ENCODE measurements at places on chromosomes 7 and 10.

GRCh38 chr10:22609719-22610465 lies 104.5 kb downstream of the PIP4K2A start:
- no peak for DNase-seq

DNA sequence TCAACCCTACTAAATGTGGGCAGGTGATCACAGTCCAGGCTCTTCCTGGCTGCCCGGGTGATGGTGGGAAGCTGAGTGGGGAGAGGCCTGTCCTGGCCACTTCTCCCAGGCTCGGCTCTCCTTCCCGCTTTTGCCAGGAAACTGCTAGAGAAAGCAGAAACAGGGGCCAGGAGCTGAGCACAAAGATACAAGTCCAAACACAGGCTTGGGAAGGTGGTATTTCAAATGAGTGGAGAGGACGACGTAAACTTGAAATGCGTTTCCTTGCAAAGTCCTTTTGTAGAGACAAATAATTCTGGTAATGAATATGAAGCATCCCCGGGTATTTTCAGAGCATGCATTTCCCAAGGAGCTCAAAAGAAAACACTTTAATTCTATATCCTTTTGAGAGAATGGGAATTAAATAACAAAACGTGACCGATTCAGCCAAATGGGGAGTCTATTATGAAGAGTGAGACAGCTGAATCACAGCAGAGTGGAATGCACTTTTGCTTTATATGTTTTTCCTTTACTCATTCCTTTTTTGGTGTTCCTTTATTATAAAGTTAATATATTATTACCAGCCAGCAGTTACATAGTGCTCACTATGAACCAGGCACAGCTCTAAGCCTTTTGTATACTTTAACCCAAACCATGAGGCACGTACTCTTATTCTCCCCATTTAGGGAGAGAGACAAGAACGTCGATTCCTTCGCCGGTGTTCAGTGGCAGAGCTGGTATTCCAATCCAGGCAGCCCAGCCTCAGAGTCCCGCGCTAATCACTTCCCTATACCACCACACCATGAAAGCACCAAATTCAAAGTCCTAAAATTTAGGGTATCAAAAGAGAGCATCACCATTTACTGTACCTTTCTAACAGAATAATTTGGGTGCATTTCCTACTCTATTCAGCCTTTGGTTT lies 218.2 kb upstream of the KLF14 start:
- no peak for DNase-seq

GRCh38 chr7:1219498-1219897 lies 13.2 kb upstream of the UNCX start:
- no peak for DNase-seq

GRCh38 chr10:10460451-10460850 lies 557.2 kb upstream of the CELF2 start:
- DNase-seq: no peak

DNA sequence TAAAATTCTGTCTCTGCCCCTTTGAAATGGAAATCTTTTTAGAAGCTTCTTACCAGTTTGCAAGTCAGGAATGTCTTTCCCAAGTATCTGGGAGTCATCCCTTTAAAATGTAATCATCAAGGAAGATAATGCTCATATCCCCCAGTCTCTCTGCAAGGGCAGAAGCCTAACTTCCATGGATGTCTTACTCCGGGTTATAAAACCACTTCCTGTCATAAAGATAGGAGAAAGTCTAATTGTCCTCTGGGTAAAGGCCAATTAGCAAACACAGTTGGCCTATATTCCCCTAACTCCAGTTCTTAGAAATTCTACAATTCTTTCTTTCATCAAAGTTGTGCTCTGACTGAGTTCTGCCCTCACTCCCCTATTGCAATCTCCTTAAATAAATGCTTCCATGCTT lies 1631.5 kb upstream of the LRRTM3 start:
- DNase-seq: no peak

GRCh38 chr7:68247126-68247525 lies 1250.5 kb downstream of the TYW1 start:
- no peak for DNase-seq

DNA sequence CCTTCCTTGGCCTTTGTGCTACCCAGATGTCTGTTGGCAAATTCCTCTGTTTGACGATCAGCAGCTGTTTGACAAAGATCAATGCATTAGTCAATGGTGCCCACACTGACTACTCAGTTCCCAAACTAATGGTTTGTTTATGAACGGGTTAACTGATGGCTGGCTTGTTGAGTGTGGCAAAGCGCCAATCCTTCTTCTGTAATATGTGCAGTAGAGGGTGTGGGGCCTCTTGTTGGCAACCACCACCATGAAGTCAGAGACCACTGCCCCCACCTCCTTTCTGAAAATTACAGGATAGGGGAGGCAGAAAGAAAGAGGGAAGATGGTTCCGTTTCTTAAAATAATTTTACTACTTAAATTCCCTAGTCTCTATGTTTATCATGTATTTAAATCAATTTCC lies 2.6 kb upstream of the PLCE1 start:
- no peak for DNase-seq

- DNase-seq: peak; percentile 89
These were observed 21.8 kb upstream of the KIF5B start for GRCh38 chr10:32077896-32078485.

- peak; percentile 36 for DNase-seq
These were observed 553.3 kb downstream of the TFEC start for GRCh38 chr7:115477193-115477651.

GRCh38 chr10:104267721-104268404 lies 1.1 kb upstream of the GSTO2 start:
- no peak for DNase-seq

GRCh38 chr7:100437150-100438100 lies 1.1 kb upstream of the PPP1R35 start:
- no peak for DNase-seq

DNA sequence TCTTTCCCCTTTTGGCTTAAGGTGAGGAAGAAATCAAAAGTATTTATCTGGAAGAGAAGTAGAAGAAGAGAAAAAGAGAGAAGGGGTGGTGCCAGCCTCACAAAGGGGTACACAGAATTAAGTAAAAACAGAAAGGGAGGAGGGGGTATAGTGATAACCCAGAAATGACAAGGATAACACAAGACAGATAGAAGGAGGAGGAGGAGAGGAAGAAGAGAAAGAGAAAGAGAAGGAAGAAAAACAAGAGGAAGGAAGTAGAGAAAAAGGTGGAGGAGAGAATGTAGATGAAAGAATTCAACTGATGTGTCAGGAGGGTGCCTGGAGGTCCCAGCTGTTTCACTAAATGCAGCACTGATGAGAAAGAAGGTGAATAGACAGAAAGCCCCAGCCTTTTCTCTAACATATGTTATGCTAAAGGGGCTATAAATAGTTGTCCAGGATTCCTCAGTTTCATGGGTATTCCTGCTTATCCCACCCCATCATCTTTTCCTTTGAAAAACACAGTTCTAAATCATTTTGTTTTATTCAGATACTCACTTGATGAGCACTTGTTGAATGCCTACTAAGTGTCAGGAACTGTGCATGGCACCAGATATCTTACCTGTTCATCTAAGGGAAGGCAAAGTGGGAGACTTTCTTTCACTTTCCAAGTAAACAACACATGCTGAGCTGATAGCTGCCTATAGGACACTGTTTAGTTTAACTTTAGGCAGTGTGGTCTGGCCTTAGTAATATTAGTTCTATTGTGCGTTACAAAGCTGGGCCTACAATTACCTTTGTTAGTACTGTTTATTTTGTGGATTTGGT lies 8.0 kb downstream of the SEMA3E start:
- DNase-seq: no peak

DNA sequence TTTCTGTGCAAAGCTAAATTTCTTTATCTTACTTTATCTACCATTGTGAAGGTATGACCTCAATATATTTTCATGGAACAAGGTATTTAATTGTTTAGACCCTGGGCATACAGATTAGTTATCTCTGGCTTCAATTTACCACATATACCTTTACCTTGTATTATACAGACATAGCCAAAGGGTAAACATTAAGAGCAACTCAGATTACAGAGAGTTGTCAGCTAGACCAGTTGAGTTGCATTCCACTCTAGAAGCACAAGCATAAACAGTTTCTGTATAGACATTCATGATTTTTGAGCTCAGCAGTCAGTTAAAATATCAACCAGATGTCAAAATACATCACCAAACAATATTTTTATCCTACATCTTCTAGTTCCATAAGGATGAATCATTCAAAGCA lies 857.3 kb upstream of the ZWINT start:
- no peak for DNase-seq

DNA sequence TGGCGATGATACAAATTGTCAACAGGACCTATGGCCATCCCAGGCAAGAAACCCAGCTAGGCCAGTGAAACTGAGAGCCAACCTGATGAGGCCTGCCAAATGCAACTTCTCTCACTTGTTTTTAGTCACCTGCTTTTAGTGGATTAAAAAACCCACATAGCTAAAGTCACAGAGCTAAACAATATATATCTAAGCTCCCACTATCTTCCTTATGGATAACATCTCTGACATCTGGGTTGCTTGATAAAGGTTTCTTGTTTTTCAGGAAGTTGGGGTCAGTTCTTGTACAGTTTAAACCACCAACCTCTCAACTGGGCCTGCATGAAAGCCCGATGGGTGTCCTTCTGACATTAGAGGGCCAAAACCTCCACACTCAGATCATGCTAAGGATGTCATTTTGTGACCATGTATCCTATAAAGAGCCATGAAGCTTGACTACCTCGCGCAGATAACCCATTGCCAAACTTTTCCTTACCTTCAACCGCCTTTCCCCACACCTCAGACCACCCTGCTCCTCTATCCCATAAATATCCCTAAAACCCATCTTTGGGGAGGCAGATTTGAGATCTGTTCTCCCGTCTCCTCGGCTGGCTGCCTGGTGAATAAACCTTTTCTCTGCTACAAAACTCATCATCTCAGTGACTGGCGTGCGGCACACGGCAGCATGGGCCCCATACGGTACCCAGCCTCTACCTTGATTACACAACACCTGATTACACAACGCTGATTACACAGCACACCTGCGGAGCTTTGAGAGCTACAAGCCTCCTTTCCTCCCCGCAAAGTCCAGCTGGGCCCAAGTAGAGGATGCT lies 797 bp upstream of the STMP1 start:
- no peak for DNase-seq

GRCh38 chr10:3077940-3078630 lies 10.7 kb downstream of the PFKP start:
- no peak for DNase-seq

DNA sequence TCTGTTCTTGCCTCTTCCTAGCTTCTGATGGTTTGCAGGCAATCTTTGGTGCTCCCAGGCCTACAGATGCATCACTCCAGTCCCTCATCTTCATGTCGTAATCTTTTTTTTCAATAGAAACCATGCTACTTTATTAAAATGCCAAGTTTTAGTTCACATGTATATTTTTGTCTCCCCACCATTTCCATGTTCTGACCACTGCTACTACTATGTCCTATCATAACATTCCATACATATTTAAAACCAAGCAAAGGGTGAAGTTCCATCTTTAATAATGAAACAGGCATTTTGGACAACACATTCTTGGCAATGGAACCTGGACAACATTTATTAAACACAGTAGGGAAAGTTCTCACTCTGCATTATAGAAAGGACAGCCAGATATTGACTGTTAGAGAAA lies 58.8 kb downstream of the ZNF518A start:
- DNase-seq: peak; percentile 42

DNA sequence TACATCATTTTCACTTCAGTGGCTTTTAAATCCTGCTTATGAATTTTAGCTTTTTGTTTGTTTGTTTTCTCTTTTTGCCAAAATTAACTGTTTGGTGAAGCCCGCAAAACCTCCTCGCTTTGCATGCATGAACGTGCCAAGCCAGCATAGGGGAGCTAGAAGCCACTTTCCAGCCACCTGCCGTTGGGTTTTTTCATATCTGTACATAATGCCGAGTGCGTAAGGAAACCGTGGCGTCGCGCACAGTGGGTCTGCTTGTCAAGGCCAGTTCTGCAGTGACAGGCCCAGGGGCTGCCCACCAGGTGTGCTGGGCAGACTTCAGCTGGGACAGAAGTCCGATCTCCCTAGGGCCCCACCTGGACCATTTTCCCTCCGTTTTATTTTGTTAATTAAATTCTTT lies 41.1 kb downstream of the WIPI2 start:
- DNase-seq: no peak

GRCh38 chr7:42747044-42747443 lies 164.8 kb downstream of the C7orf25 start:
- DNase-seq: no peak

DNA sequence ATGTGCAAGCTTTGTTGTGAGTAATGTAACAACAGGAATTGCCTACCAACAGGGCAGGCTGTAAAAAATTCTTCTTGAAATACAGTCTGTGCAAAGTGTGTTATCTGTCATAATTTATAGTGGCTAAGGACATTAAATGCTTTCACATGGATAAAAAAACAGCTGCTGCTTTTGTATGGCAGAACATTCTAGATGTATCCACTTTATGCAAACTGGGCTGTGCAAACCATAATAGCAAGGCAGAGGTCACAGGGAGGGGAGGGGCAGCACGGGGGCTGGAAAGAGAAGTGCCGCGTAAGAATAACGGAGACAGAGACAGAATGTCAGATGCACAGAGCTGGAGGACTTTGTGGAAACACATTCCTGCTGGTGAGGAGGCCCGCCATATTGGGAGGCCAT lies 86.1 kb downstream of the VOPP1 start:
- DNase-seq: no peak

DNA sequence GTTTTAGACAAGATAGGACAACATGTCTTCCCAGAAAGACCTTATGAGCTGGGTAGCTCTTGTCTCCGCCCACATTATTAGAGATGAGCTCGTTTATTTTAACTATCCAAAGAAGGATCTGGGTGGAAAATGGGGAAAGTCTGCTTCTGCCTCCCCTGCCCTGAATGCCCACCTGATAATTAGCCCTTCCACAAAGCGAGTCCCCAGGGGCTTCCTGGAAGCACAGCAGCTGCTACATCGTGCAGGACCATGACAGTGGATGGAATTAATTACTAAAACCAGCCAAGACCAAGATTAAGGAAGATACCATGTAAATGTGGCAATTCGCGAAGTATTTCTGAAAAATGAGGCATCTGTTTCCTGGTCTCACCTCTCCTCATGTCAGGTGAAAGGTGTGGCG lies 374.4 kb downstream of the PAXIP1 start:
- DNase-seq: no peak

DNA sequence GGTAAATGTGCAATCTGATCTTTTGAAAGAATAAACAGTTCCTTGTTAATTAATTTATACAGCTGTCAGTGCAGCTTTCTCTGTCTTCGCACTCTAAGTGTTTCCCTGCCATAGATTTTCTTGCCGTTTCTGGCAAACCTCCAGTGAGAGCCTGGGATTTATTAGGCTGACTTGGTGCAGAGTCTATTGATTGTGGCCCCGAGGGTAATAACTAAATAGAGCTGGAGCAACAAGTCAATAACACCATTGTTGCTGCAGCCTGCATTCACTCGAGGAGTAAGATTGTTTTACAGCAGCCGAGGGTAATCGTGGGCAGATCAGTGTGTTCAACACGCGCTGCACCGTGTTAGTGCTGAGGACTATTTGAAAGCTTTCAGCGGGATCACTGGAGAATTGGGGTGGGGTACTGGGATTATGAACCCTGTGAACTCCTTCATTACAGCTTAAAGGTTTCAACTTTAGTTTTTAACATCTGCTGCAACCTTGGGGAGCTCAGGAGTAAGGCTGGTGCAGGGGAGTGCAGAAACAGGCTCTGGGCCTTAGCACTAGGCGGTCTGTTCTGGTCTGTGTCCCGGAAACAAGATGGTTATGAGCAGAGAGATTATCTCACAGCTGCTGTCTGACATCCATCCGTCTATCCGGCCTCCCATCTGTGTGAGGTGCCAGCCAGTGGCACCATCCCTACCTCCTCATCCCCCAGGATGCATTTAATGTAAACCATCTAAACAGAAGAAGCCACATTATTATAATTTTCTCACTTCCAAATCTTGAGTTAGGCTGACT lies 174.0 kb upstream of the TCF7L2 start:
- no peak for DNase-seq

- DNase-seq: no peak
These were observed 100.5 kb upstream of the ZNF32 start for GRCh38 chr10:43749145-43749576.
